ENCODE measurements at places on chromosomes 16 and 17.

DNA sequence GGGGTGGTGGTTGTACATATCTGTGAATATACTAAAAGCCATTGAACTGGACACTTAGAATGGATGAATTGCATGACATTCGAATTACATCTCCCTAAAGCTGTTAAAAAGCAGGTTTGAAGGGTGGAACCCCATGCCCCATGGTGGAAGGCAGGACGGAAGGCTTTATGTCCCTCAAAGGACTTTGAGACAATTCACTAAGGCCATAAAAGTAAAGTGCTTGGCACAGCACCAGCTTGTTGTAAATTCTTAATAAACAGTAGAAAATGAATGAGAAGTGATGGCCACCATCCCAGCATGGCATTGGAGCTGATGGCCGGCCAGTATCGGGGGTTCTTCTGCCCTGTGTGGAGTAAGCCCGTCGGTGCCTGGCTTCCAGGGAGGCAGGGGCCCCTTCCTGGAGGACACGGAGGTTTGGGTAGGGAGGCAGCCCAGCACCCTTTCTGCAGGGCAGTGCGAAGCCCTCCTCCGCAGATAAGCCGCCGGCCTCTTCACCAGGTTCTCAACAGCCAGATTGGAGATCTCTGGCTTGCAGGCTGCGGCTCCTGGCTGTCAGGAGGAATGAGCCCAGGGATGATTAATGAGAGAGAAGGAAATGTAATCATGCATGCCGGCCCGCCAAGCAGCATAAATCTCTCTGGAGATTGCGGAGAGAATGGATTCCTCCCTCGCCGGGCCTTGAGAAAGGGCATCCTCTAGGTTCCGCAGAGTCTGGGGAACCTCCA lies 346.9 kb downstream of the FOXL1 start:
- no peak for DNase-seq

DNA sequence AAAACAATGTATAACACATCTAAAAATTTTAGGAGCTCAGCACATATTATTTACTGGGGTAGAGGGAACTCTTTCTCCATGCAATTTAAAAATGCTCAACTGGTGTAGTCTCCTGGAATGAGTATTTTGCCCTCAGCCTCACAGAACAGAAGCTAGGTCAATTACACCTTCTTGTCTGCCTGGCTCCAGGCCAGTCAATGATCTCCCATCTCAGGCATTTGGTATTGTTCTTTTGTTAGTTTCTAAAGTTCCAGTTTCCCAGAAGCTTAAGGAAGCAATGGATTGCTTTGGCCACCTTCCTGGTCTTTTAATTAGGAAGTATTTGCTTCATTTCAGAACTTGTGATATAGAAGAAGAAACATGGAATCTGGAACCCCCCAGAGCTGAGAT lies 360.3 kb upstream of the ASIC2 start:
- DNase-seq, result no peak

DNA sequence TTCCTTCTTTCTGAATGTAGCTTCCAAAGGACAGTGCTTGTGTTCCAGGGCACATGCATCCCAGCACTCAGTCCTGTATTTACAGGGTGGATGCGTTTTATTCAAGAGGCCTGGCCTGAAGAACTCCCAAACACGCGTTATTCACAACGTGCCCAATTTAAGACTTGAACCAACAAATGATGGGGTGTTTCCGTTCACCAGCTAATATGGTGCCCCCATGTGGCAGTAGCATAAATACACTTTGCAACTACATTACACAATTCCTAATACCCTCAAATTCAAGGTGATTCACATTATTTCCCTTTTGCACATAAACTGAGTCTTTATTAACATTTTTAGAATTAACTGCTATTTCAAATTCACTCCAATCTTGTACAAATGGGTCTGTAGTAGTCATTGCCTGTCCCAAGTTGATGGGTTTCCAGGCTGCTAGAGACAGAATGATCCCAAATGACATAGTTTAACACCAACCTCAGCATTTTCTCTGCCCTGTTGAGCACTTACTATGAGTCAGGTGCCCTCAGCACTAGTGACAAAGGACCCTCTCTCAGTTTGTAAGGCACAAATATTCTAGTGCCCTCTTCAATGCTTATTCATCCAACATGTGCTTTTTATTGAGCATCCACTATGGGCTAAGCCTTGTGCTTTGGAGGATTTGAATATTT lies 26.9 kb downstream of the HSD17B2 start:
- no peak for DNase-seq

DNA sequence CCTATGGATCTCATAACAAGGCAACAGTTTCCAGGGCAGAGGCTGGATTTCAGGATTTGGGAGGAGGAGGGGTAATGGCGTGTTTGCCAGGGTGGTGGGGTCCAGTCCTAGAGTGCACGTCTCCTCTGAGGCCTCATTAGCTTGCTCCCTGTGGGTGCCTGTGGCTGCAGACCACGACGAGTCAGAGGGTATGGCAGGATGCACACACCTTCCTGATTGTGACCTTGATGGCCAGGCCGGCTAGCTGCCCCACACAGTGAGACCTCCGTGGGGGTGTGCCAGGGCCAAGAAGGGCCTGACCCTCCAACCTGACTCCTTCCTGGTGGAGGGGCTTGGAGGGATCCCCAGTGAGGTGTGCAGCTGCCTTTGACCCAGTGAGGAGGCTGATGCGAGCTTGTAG lies 4.0 kb upstream of the SMTNL2 start:
- no peak for DNase-seq

- no peak for DNase-seq
These were observed 385 bp downstream of the CFAP119 start for GRCh38 chr16:30761427-30761927.

- no peak for DNase-seq
These were observed 15.7 kb upstream of the RNF213 start for GRCh38 chr17:80244871-80245509.

DNA sequence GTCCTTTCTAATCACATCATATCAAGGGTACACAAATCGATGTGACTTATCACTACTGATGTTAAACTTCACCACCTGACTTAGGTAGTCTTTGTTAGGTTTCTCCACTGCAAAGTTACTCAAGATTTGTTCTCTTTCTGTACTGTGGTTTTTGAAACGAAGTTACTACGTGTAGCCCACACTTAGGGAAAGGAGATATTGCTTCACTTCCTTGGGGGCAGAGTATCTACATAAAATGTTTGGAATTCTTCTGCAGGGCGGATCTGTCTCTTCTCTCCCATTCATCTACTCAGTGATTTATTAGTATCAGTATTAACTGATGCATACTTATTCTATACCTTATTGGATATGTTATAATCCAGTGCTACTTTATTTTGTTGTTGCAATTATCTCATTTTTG lies 403.6 kb upstream of the MON1B start:
- no peak for DNase-seq

DNA sequence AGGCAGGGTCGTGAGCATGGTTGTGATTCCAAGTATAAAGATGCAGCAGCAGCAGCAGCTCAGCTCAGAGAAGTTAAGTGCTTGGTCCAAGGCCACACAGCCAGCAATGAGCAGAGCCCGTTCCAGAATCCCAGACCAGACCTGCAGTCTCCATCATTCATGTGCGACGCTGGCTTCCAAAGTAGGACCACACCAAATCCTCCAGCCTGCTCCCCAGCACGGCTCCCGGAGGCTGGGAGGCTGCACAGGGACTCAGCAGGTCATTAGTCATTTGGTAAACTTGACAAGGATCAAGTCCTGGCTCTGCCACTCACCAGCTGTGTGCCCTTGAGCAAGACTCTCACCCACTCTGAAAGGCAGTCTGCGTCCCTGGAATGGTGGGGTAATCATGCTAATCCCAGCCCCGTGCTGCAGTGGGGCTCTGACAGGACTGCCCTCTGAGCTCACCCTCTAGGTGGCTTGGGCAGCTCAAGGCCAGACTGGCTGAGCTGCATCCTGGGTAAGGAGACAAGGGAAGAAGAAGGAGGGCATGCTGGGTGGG lies 95.1 kb upstream of the TMEM132E start:
- DNase-seq, result no peak

- DNase-seq, result peak; percentile 14
These were observed 18.6 kb downstream of the PRCD start for GRCh38 chr17:76558198-76559095.

- DNase-seq, result no peak
These were observed 7.9 kb upstream of the BAIAP2 start for GRCh38 chr17:81027038-81027437.

GRCh38 chr16:14248791-14249190 lies 177.7 kb downstream of the MRTFB start:
- no peak for DNase-seq

DNA sequence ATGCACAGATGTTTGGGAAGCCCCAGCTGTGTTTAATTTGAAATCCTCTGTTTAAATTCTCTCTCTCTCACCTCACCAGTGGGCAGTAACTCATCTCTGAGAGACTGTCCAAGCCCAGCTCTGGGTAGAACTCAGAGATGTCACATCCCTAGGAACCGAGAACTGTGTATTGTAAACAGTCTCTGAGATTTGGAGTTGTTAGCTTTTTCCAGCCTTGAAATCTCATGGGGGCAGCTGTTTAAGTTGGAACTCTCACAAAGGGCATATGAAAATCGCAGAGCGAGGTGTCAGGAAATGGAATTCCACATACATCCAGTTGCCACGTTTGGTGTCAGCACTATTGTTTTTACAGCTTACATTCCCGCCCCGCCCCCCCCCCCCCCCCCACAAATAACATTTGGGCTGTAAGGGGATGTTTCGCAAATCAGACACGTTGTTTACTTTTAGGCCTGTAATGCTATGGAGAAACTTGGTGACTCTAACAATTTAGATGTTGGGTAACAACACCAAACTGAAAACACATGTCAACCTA lies 34.3 kb downstream of the VPS35L start:
- no peak for DNase-seq

DNA sequence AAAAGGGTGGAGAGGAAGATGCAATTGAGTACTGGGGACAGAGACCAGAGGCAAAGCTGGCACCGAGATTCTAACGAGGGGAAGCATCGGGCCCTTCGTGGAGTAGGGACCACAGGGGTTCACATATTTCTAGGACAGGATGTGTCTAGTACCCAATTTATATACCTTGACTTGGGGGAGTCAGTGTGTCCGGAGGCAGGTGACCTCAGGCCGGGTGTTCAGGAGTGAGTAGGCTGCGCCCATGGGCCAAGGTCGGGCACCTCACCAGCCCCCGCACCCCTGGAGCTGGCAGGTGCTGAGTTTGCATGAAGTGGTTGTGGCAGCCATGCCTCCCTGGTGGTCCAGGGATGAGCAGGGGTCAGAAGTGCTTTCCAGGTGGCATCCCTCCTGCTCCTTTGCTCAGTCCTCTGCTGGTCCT lies 8.6 kb upstream of the NXPH3 start:
- no peak for DNase-seq

DNA sequence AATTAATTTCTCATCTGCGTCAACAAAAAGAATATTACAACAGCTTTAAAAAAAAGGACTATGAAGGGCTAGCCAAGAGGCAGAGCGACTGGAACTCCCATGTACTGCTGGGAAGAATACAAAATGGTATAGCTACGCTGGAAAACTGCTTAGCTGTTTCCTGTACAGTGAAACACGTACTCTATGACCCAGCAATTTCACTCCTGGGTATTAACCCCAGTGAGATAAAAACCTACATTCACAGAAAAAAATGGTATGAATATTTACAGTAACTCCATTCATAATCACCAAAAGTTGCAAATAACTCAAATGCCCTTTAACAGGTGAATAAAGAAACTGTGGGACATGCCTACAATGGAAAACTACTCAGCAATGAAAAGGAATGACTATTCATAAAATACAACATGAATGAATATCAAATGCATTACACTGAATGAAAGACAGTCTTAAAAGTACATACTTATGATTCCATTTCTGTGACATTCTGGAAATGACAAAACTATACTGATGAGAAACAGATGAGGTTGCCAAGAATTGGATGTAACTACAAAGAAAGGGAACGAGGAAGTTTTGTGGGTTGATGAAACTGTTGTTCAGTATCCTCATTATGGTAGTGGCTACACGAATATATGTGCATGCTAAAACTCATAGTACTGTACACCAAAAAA lies 27.6 kb downstream of the CMTM4 start:
- no peak for DNase-seq

- no peak for DNase-seq
These were observed 99.0 kb downstream of the PRKCA start for GRCh38 chr17:66401364-66401763.

DNA sequence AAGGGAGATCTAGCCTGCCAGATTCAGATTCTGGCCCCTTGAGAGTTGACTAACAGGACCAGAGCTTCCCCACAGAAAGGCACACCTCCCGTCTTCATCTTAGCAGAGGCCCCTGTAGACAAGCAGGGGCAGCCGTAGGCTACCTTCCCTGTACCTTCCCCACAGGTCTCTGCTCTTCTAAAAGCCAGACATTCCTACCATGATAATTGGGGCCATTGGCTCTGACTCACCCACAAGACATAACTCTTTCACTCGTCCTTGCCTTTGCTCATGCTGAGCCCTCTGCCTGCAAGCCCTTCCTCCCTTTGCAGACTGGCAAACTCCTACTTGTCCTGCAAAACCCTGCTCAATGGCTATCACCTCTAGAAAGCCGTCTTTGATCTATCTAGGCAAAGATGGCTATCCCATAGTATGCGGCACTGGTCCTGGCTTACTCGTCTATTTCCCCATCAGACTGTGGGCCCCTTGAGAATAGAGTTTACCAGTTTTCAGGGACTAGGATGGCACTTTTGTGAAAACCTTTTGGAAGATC lies 43.8 kb downstream of the PIMREG start:
- no peak for DNase-seq

GRCh38 chr16:27330542-27330941 lies 16.8 kb downstream of the IL4R start:
- DNase-seq, result no peak

- DNase-seq, result no peak
These were observed 60.6 kb downstream of the NT5M start for GRCh38 chr17:17363638-17364337.

DNA sequence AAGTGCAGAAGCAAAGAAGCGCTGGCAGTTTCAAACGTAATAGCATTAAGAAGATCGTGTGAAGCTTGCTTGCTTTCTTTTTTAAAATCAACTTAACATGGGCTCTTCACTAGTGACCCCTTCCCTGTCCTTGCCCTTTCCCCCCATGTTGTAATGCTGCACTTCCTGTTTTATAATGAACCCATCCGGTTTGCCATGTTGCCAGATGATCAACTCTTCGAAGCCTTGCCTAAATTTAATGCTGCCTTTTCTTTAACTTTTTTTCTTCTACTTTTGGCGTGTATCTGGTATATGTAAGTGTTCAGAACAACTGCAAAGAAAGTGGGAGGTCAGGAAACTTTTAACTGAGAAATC lies 17.4 kb upstream of the RAB11FIP4 start:
- no peak for DNase-seq

DNA sequence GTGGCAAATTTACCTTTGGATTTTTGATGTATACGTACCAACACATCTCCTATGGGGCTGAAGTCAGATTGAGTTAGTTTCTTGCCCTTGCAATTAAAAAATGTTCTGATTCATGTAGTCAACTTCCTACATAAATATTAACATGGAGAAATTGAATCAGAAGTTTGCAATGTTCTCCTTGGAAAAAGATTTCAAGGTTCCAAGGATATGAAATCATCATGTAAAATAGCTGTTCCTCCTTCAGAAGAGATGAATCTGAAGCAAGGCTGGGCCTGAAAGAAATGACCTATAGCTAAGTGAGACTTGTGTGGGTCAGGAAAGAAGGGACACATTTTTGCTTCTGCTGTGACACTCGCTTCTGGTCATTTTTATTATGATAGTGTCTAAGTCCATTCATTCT lies 131.7 kb downstream of the RGS9 start:
- no peak for DNase-seq
